ENCODE measurements at places on chromosomes 2 and 18.

DNA sequence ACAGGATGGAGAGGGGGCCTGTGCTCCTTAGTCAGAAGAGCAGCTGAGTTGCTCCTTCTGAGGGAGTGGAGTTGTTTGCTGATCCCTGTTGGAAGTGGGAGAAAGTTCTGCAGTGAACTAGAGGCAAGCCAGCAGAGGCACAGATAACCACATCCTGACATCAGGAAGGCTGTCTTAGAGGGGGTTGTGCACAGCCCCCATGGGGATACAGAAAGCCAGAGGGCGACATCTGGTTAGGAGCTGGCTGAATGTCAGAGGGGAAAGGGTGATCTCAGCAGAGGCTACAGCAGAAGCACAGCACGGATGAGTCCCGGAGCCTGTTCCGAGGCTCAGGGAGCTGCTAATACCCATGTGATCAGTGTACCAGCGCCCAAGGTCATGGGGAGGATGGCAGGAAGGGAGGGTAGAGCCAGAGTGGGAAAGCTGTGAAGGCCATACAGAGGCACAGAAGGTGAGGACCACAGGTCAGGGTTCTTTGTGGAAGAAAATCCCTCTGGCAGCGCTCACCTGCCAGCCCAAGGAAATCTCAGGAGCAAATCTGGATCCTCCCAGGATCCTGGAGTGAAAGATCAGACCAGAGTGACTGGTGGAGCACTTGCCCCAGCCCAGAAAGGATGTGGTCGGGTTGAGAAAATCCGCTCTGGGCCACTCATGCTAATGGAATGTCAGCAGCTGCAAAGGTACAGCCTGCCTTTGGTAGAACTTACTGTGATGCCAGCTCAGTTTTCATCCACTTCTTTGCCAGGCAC, 111.8 kb downstream of the STPG4 start:
- DNase-seq, result no peak

GRCh38 chr2:101960819-101961337, 30.9 kb upstream of the IL1R2 start:
- no peak for DNase-seq

- peak; percentile 32 for DNase-seq
Observed at GRCh38 chr2:65057391-65058052, 1.3 kb downstream of the CEP68 start.

GRCh38 chr2:44722026-44722625, 219.4 kb upstream of the SIX3 start:
- DNase-seq, result no peak

- no peak for DNase-seq
Observed at GRCh38 chr2:16774980-16775898, 109.6 kb upstream of the CYRIA start.

- no peak for DNase-seq
Observed at GRCh38 chr18:49178736-49179135, 228.0 kb upstream of the SMAD7 start.

DNA sequence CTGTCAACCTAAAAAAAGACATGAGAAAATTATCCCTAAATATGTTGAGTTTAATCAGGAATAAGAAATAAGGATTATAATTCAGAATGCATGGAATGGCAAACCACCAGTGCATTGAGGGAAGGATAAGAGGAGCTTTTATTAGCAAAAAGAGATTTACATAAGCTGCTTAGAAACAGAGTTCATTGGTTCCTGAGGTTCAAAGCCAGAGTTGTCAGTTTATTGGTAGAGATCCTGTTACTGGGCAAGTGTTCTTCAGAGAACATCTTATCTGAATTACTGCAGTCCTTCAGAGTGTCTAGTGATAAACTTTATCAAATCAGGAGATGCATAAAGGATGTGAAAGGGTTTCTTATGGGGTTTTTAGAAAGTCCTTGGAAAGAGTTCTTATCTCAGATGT, 76.0 kb upstream of the MEX3C start:
- DNase-seq, result no peak

- DNase-seq, result no peak
Observed at GRCh38 chr2:127576433-127577207, 41.1 kb downstream of the MYO7B start.

- no peak for DNase-seq
Observed at GRCh38 chr2:21146638-21147037, 22.9 kb downstream of the TDRD15 start.

- no peak for DNase-seq
Observed at GRCh38 chr18:7601246-7601615, 34.1 kb downstream of the PTPRM start.

DNA sequence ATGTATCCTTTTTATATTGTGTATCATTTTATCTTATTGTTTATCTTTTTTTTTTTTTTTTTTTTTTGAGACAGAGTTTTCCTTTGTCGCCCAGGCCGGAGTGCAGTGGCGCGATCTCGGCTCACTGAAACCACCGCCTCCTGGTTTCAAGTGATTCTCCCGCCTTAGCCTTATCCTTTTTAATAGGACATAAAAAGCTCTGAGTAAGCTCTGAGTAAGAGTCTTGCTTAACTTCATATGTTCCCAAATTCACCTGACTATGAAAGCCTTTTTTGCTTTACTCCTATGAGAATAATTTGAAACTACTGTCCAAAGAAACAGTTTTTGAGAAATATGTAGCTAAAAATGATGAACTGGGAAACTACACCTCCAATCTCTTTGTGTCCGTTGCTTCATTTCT, 525.5 kb downstream of the IRS1 start:
- DNase-seq, result no peak

DNA sequence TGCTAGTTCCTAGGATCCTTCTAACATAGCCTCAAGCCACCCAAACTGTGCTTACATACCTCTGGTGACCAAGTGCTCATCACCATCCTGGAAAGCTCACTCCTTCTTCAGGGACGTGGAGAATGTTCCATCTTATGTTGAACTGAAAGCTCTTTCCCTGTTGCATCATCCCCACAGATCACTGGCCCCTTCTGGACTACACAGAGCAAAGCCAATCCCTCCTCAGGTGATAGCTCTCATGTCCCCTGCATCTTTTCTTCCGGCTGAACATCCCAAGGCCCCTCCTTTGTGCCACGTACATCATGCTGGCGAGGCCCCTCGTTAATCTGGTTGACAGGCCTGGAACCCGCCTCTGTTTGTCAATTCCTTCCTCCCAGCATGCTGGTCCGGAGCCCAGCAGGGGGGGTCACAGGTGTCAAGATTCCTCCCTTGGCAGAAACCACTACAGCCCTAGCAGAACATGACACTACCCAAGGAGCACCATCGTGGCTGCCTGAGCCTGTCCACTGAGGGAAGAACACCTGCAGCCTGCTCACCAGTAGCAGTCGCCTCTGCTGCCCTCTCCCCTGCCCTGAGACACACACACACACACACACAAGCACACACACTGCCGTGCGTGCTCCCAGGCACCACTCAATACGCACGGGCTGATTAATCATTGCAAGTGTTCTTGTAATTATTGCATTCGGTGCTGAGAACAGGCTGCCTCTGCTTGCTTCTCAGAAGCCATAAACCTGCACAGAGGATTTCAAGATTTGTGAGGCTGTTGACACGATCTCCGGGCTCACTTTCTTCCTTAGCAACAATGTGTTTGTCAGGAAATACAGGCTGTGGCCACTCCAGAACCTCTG, 6.3 kb upstream of the KCNK3 start:
- no peak for DNase-seq

DNA sequence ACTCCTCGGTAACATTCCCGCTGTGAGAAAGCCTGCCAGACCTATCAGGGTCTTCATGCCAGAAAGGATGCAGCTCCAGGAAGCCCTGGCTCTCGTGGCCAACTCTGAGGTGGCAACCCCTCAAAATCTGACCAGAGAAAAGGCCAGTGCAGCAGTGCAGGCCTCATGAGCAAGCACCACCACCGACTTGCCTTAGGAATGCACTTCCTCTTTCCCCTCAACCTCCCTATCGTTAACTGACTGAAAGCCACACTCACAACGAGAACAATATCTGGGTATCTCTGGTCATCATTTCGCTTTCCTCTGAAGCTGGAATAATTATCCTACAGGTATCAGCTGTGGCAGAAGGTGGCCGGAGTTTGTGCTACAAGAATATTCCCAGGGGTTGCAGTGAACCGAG, 101.4 kb upstream of the POU3F3 start:
- no peak for DNase-seq

- no peak for DNase-seq
Observed at GRCh38 chr2:146287281-146287680, 1557.5 kb upstream of the ACVR2A start.

- no peak for DNase-seq
Observed at GRCh38 chr18:58635891-58636290, 7.0 kb upstream of the ALPK2 start.

DNA sequence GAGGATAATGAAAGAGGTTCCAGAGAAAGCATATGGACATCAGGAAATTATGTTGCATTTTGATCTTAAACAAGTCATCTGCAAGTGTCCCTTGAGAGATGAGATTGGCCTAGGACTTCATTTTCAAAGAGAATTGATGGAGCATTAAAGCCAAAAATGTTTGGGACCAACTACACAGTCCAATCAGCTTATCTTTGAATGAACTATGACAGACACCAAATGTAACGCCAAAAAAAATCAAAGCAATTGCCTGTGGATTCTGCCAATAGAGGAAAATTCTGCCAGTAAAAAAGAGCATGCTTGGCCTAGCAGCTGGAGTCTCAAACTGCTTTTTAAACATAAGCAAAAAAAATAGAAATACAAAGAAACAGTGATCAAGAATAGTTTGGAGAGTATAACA, 594.5 kb upstream of the CHAC2 start:
- DNase-seq, result no peak

DNA sequence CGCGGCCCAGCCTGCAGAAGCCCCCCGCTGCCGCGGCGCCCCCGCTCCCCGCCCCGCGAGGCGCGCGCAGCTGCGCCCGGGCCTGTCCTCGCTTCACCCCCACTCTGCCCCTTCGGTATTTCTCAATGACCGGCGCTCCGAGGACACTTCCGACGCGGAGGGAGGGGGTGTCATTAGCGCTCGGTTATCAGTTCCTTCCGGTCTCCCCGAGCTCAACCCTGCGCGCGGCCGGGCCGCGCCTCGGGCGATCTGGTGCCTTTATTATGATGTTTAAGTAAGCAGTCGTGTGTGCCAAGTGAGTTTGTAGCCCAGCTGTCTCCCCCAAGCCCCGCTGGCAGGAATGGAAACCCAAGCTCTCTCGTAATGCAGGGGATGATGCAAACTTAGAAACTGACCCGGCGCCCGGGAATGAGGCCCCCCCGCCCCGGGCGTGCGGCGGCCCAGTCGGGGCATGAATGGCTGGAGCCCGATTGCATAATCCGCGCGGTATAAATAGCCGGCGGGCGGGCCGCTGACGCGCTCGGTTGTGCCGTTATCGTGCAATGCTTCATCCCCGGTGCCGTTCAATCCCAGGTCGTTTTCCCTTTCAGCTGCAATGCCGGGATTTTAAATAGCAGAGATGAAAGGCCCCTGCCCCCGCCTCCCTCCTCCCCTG, 3.9 kb upstream of the SPRED2 start:
- DNase-seq, result no peak

DNA sequence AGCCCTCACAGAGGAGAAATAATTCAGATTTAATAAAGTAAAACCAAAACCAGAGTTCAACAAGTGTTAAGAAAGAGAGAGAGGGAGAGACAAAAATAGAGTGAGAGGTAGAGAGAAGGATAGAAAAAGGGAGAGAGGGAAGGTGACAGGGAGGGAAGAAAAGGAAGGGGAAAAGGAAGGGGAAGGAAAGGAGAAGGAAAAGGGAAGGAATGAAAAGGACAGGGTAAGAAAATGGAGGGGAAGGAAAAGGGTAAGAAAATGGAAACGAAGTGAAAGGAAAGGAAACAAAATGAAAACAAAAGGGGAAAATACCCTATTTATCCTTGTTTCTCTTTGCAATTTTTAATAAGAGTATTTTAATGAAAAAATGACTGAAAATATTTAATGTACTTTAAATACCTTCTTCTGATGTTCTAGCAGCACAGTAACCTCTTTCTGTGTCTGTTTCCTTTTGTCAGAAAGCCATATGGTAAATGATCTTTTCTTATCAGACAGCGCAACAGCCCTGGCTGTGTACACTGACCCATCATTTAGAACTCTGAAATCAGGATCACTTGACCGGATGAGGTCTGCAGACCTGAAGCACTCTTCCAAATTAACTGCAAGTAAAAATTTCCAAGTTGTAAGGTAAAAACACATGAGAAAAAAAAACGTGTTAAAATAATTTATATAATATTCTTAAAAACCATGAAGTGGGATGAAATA, 11.8 kb downstream of the DSC3 start:
- no peak for DNase-seq

- no peak for DNase-seq
Observed at GRCh38 chr2:18605115-18605514, 15.7 kb upstream of the NT5C1B start.

DNA sequence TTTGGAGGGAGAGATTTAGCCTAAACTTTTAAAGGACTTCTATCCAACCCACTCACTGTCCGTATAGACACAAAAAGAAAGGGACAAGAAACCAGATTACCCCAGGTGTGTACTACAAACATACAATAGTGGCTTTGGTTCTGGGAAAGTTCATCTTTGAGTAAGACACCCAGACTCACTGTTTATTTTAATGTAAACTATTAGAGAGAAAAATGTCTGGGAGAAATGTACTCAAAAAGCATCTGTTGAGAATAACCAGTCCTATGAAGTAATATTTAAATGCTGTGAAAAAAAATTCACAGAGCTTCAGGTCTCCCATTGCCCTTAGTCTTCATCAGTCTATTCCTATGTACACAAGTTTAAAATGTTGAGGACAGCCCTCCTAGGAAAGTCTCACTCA, 107.5 kb downstream of the SLC8A1 start:
- DNase-seq, result no peak

GRCh38 chr18:77056344-77057005, 76.1 kb downstream of the MBP start:
- DNase-seq, result no peak

- DNase-seq, result no peak
Observed at GRCh38 chr2:157989227-157989626, 112.4 kb upstream of the UPP2 start.

- DNase-seq, result no peak
Observed at GRCh38 chr2:32614084-32614483, 13.8 kb upstream of the TTC27 start.

DNA sequence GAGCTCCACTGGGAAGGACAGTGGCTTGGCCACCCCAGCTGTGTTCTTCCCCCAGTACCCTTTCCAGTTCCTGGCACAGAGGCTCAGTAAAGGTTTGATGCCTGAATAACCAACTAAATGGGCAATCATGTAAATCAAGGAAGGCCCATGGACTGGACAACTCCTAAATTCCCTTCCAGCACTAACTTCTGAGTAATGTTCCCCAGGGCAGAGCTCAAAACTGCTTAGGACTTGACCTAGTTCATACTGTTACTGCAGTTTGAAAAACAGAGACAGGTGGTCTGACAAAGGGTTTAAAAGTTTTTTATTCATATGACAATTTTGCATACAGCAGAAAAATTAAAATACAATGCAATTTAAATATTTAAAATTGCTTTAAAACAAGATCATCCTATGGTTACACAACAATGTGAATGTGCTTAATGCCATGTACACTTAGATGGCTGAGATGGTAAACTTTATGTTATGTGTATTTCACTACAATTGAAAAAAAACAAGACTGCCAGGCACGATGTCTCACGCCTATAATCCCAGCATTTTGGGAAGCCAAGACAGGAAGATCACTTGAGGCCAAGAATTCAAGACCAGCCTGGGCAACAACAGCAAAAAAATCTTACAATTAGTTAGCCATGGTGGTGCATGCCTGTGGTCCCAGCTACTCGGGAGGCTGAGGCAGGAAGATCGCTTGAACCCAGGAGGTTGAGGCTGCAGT, 26.2 kb downstream of the PCBP1 start:
- no peak for DNase-seq
